ENCODE measurements at places on chromosomes 6 and 20.

DNA sequence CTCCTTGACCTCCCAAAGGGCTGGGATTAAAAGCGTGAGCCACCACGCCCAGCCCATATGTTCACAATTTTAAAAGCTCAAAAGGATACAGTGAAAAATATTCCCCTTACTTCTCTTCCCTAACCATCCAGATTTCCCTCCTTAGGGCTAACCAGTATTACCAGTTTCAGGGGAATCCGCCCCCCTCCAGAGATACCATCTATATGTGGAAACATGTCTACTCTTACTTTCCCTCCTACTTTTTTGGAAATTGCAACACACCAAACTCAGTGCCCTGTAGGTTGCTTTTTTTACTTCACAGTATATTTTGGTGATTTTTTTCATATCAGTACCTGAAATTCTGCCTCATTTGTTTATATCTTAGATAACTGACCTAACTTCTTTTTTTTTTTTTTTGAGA is 6.9 kb upstream of the RPL10A start:
- no peak overlapping the region for H3K4me3 ChIP-seq
- no peak overlapping the region for H3K27ac ChIP-seq
- H3K4me1 ChIP-seq = no peaks in the 10 kb centered on the region

- H3K27me3 ChIP-seq = no peaks in the 10 kb centered on the region
- peak; percentile 5 for DNase-seq
- no peak overlapping the region for H3K27ac ChIP-seq
These were observed 174.3 kb upstream of the NRSN1 start for GRCh38 chr6:23951691-23952090.

DNA sequence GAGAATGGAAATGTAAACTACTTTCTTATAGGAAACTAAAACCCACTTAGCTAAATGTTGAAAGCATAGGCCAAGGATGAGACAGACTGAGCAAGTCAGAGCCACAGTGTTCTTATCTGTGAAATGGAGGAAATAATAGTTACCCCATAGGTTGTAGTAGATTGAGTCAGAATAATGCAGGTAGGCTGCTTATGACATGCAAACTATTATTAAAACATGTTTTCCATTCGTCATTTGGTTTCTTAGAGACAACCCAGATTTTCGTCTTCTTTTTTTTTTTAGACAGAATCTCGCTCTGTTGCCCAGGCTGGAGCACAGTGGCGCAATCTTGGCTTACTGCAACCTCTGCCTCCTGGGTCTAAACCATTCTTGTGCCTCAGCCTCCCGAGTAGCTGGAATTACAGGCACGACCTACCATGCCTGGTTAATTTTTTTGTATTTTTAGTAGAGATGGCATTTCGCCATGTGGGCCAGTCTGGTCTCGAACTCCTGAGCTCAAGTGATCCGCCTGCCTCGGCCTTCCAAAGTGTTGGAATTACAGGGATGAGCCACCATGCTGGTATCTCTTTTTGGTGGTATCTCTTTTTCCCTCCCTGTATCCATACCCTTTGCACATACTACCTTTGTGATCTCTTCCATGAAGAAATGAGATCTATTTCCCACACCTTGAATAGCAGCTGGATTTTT is 196.5 kb upstream of the ZNF217 start:
- H3K4me1 ChIP-seq = peaks cover 3% of the 10 kb centered on the region
- no peak overlapping the region for H3K27ac ChIP-seq
- no peaks in the 10 kb centered on the region for H3K27me3 ChIP-seq
- no peak overlapping the region for H3K4me3 ChIP-seq
- no peaks in the 10 kb centered on the region for H3K36me3 ChIP-seq
- no peak for DNase-seq

- no peaks in the 10 kb centered on the region for H3K4me1 ChIP-seq
- DNase-seq = no peak
- peaks cover 99% of the 10 kb centered on the region for H3K36me3 ChIP-seq
- H3K27ac ChIP-seq = no peak overlapping the region
- no peaks in the 10 kb centered on the region for H3K27me3 ChIP-seq
These were observed 44.8 kb downstream of the ITPR3 start for GRCh38 chr6:33665957-33666356.

GRCh38 chr20:37994512-37994911 is 38.7 kb downstream of the TTI1 start:
- H3K27ac ChIP-seq = no peak overlapping the region
- no peaks in the 10 kb centered on the region for H3K27me3 ChIP-seq
- H3K36me3 ChIP-seq = peaks cover 49% of the 10 kb centered on the region
- no peak overlapping the region for H3K4me3 ChIP-seq
- peaks cover 40% of the 10 kb centered on the region for H3K4me1 ChIP-seq
- DNase-seq = no peak

GRCh38 chr6:160128125-160128683 is 6.6 kb downstream of the SLC22A1 start:
- H3K27me3 ChIP-seq = no peaks in the 10 kb centered on the region
- peak; percentile 7 for DNase-seq
- H3K36me3 ChIP-seq = no peaks in the 10 kb centered on the region
- H3K27ac ChIP-seq = no peak overlapping the region

GRCh38 chr6:131255911-131256310 is 120.6 kb downstream of the AKAP7 start:
- no peaks in the 10 kb centered on the region for H3K27me3 ChIP-seq
- no peak overlapping the region for H3K4me3 ChIP-seq
- no peaks in the 10 kb centered on the region for H3K4me1 ChIP-seq
- DNase-seq = peak; percentile 14
- H3K36me3 ChIP-seq = no peaks in the 10 kb centered on the region
- H3K27ac ChIP-seq = no peak overlapping the region

- H3K4me3 ChIP-seq = no peak overlapping the region
- DNase-seq = no peak
- H3K27ac ChIP-seq = no peak overlapping the region
- H3K4me1 ChIP-seq = no peaks in the 10 kb centered on the region
These were observed 8.9 kb upstream of the MICB start for GRCh38 chr6:31489086-31489485.

GRCh38 chr6:160121981-160122380 is 366 bp downstream of the SLC22A1 start:
- H3K36me3 ChIP-seq = no peaks in the 10 kb centered on the region
- no peak overlapping the region for H3K4me3 ChIP-seq
- no peaks in the 10 kb centered on the region for H3K27me3 ChIP-seq
- no peak overlapping the region for H3K27ac ChIP-seq

- H3K4me1 ChIP-seq = no peaks in the 10 kb centered on the region
- H3K27ac ChIP-seq = no peak overlapping the region
- H3K36me3 ChIP-seq = no peaks in the 10 kb centered on the region
These were observed 7.4 kb downstream of the FAM209B start for GRCh38 chr20:56540415-56540814.

GRCh38 chr6:142459271-142459670 is 157.5 kb downstream of the ADGRG6 start:
- H3K36me3 ChIP-seq = no peaks in the 10 kb centered on the region
- H3K27ac ChIP-seq = no peak overlapping the region
- DNase-seq = no peak
- H3K4me3 ChIP-seq = no peak overlapping the region

DNA sequence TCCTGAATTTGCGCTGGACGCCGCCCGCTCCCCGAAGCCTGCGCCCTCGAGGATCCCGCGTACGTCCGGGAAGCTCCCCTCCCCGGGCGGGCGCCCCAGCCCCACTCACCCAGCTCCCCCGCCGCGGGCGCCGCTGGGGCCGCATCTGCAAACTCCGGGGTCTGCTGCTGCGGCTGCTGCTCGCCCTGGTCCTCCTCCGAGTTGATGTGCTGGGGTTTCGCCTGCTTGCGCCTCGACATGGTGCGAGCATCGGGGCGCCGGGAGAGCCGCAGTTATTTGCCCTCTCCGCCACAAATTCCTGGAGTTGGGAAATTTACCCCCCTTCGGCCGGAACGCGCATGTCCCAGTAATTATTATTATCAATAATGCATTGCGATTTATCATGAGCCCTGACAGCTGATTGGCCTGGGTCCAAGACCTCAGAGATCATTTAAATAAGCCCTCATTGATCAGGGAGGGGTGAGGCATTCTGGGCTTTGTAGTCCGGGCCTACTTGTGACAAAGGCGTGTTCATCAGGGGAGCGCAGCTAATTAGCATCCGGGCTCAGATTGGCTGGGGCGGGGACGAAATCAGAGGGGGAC is at the start of gene SALL4:
SALL4 (minus strand) TSS at position 352 of the 582 bp plus-strand sequence; CDS start at position 239, 113 bp downstream.
- H3K27me3 ChIP-seq = peaks cover 30% of the 10 kb centered on the region
- DNase-seq = peak; percentile 72
- H3K36me3 ChIP-seq = no peaks in the 10 kb centered on the region
- no peak within 1 kb of the TSS for H3K27ac ChIP-seq
- peak within 1 kb of the TSS; percentile 60 for H3K4me3 ChIP-seq

GRCh38 chr20:52936351-52937340 is 35.5 kb upstream of the TSHZ2 start:
- DNase-seq = no peak
- no peaks in the 10 kb centered on the region for H3K36me3 ChIP-seq
- H3K27me3 ChIP-seq = no peaks in the 10 kb centered on the region

- peaks cover 5% of the 10 kb centered on the region for H3K4me1 ChIP-seq
- no peaks in the 10 kb centered on the region for H3K36me3 ChIP-seq
- no peaks in the 10 kb centered on the region for H3K27me3 ChIP-seq
- DNase-seq = peak; percentile 64
These were observed 6.0 kb upstream of the TRIM26 start for GRCh38 chr6:30219244-30219643.

DNA sequence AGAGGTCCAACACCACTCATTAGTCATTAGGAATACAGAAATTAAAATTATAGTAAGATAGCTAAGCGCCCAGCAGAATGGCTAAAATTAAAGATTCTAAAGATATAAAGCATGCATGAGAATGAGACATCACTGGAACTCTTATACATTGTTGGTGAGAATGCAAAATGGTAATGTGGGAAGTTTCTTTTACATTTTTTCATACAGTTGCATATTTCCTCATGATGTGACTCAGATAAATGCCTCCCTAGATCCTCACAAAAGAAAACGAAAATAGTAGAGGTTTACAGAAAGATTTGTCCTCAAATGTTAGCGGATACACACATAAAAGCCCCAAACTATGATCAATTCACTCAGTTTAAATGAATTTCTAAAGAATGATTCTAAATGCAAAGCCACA is 633.7 kb upstream of the GJE1 start:
- H3K27ac ChIP-seq = no peak overlapping the region
- H3K27me3 ChIP-seq = no peaks in the 10 kb centered on the region
- H3K4me3 ChIP-seq = no peak overlapping the region
- no peak for DNase-seq
- H3K36me3 ChIP-seq = no peaks in the 10 kb centered on the region
- no peaks in the 10 kb centered on the region for H3K4me1 ChIP-seq

GRCh38 chr6:148405894-148406293 is 63.3 kb downstream of the SASH1 start:
- H3K4me3 ChIP-seq = no peak overlapping the region
- no peaks in the 10 kb centered on the region for H3K27me3 ChIP-seq
- H3K4me1 ChIP-seq = peaks cover 6% of the 10 kb centered on the region
- H3K27ac ChIP-seq = no peak overlapping the region

DNA sequence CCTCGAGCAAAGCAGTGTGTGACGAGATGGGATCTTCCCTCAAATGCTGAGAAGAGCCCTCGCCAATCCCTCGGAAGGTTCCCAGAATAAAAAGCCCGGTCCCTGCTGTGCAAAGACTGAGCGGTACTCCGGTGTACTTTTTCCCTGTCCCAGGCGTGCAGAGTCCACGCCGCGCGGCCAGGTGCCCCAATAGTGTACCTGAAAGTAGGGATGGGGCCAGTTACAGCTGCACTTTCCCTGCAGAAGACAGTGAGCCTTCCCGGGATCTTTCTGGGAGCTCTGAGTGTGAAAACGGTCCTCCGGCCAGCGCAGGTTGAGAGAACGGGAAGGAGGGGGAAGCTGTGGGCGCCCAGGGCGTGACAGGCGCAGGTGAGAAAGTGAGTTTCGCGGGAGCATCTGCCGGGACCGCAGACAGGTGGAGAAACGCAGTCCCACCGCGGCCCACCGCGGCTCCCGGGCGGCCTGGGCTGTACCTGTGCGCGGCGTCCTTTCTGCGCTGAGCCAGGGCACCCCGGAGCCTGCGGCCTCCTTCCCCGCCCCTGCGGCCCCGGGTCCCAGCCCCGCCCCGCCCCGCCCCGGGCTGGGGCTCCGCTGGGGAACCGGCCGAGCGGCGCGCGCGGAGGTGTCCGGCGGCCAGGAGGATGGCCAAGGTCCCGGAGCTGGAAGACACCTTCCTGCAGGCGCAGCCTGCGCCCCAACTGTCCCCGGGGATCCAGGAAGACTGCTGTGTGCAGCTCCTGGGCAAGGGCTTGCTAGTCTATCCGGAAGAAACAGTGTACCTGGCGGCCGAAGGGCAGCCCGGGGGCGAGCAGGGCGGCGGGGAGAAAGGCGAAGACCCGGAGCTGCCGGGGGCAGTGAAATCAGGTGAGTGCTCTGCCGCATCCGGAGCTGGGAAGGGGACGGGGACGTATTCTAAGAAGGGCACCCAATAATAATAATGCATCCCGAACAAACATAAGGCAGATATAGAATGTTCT is at the start of gene RFX6:
RFX6 (plus strand) TSS at position 608 of the 977 bp plus-strand sequence; CDS start at position 642, 34 bp downstream.
- H3K27ac ChIP-seq = no peak within 1 kb of the TSS
- peak; percentile 55 for DNase-seq
- no peaks in the 10 kb centered on the region for H3K27me3 ChIP-seq
- H3K36me3 ChIP-seq = no peaks in the 10 kb centered on the region

DNA sequence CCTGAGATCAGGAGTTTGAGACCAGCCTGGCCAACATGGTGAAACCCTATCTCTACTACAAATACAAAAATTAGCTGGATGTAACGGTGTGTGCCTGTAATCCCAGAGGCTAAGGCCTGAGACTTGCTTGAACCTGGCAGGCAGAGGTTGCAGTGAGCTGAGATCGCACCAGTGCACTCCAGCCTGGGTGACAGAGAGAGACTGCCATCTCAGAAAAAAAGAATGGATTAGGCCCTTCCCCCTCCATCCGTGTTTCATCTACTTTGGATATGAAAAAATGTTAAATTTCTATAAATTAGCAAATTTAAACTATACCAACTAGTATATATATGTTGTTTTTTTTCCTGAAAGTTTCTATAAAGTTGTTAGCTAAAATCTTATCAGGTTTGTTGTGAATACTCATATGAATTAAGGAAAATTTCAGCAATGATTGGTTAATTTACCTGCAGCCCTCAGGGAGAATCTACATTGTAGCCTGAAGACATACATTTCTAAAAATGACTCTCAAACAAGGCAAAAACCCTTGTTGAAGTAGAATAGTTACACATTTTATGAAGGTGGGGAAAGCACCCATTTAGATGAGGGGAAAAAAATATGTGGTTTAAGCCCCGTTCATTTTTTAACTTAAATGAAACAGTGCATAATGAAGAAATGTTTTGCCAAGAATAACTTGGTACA is 120.9 kb downstream of the TIAM2 start:
- no peaks in the 10 kb centered on the region for H3K36me3 ChIP-seq
- H3K27ac ChIP-seq = no peak overlapping the region
- H3K4me3 ChIP-seq = no peak overlapping the region
- DNase-seq = no peak

GRCh38 chr6:111691345-111692225 is 85.9 kb upstream of the TRAF3IP2 start:
- H3K4me3 ChIP-seq = no peak overlapping the region
- H3K4me1 ChIP-seq = peaks cover 40% of the 10 kb centered on the region
- DNase-seq = peak; percentile 72
- peaks cover 43% of the 10 kb centered on the region for H3K36me3 ChIP-seq
- H3K27me3 ChIP-seq = no peaks in the 10 kb centered on the region

DNA sequence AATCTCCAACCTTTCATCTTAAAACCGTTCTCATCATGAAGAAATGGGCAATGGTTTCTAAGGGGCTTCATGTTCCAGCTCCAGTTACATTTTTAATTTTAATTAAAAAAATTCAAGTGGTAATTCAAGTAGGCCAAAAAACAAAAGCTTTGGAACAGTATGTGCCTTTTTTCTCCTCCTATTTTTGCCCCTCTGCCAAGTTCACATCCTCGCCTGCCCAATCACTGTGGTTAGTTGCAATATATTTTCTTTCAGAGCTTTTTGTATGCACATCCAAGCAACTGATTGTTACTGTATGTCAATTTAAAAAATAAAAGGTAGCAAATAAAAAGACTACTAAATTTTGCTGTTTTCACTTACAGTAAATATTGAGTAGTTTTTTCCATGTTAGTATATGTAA is 99.8 kb upstream of the B3GAT2 start:
- H3K4me1 ChIP-seq = no peaks in the 10 kb centered on the region
- no peak for DNase-seq

Data from stomach (tissue), 19 donors.